ENCODE measurements at places on chromosomes 7 and 10.
A peak's percentile ranks its signal among the peaks of the same experiment; 100 is the strongest.

- DNase-seq, result no peak
Observed at GRCh38 chr7:77831481-77831880, 32.9 kb downstream of the PHTF2 start.

DNA sequence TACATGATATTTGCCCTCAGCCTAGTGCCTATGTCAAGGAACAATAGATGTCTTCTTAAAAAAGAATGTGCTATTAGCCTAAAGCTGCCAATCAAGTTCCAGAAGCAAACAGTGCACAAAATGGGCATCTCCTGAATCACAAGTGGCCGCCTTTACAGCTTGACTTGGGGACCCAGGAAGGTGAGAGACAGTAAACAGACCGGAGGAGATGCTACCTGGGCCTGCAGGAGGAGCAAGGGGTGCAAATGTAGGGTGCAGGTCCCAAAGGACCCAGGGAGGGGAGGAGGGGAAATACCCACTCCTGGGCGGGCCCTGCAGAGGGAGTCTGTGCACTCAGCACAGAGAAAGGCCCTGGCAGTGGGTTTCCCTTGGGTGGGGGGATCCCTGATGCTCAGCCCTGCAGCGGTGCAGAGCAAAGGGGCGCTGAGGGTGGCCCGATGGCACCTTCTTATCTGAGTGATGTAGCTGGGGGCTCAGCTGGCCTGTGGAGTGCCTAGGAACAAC, 147.7 kb downstream of the WDR11 start:
- no peak for DNase-seq

- peak; percentile 21 for DNase-seq
Observed at GRCh38 chr7:22784346-22784745, 38.3 kb downstream of the TOMM7 start.

GRCh38 chr10:20877986-20878983, 18.8 kb downstream of the NEBL start:
- peak; percentile 44 for DNase-seq

- DNase-seq, result peak; percentile 25
Observed at GRCh38 chr10:10796061-10796773, 221.5 kb upstream of the CELF2 start.
